ENCODE measurements at places on chromosomes 16 and 17. TPM values are rescaled to one million over a fixed set of nuclear protein-coding genes. Genes with fewer than 3 reads are reported as not detected.

Gene TOM1L1
- 3.8 TPM for total RNA-seq

Gene NPIPA5
- total RNA-seq: 8.4 TPM

Gene C16orf54
- 35.3 TPM for total RNA-seq

Gene STX1B
- total RNA-seq: 4.2 TPM

Gene FAM171A2
- total RNA-seq: 2.5 TPM

Gene PYY
- total RNA-seq: not detected

Gene KRT25
- not detected for total RNA-seq

DNA sequence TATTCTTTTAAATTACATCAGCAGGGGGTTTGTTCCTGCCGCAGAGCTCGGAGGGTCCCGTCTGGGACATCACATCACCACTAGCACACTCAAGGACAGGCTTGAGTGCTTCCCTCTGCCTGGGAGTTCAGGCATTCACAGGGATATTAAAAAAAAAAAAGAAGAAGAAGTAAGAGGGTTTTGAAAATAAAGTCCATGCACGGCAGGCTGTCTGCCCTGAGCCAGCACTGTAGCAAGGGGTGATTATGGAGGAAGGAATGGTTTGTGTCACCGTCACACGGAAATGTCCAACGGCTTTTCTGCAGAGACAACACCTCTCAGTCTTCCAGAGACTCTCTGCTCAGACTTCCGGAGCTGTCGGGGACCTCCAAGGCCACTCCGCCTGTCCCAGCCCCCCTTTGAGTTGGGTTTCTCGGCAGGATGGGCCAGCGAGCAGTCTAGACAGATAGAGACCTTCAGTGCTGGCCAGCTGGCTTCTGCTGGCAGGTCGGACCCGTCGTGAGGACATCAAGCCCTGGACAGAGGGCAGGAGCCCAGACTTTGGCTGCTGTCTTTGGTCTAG lies 33.6 kb downstream of the MEOX1 start:
- H3K36me3 ChIP-seq: no peaks in the 10 kb centered on the region
- H3K4me3 ChIP-seq: no peak overlapping the region
- no peak for DNase-seq
- peaks cover 8% of the 10 kb centered on the region for H3K4me1 ChIP-seq

DNA sequence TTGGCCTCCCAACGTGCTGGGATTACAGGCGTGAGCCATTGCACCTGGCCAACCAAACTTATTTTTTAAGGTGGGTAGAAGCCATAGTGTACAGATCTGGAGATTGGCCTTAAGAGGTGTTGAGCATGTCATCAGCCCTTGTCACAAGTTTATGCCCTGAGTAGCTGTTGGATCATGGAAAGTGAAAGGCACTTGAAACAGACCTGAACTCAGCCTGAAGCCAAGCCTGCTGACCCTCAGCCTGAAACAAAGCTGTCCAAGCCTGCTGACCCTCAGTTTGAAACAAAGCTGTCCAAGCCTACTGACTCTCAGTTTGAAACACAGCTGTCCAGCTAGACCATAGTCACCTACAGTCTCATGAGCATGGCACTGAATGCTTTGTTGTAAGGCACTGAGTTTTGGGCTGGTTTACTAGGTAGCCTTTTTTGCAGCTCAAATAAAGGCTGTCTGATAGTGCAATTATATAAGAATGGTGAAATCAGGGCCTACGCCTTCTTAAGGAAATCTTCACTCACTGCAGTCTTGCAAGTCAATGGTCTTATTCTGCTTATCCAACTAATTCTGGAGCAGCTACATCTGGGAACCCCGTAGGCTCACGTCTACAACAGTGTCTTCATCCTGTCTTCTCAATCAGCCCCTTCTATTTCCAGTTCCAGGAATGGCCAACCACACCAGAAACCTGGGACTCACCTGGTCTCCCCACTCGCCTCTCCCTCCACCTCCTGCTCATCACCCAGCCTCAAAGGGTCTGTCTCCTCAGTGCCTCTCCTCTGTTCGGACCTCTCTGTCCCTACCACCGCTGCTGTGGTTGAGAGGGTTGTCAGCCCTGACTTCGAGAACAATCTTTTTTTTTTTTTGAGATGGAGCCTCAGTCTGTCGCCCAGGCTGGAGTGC lies 2.9 kb upstream of the NPIPB15 start:
- H3K27ac ChIP-seq: no peak overlapping the region
- no peaks in the 10 kb centered on the region for H3K27me3 ChIP-seq
- no peak for DNase-seq
- peaks cover 7% of the 10 kb centered on the region for H3K4me1 ChIP-seq
- H3K36me3 ChIP-seq: no peaks in the 10 kb centered on the region
- H3K4me3 ChIP-seq: no peak overlapping the region

DNA sequence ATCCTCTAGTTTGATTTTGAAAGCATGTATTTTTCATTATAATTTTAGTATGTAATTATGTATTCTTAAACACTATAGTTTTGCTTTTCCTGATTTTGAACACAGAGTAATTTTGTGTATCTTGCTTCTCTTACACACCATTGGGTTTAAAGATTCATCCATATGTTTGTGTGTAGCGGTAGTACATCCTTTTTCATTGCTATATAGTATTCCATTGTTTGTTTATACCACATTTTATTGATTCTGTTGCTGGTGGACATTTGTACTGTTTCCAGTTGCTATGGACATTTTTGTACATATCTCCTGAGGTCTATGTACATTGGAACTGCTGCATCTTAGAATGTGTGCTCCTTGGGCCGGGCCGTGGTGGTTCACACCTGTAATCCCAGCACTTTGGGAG lies 20.5 kb upstream of the LASP1NB start:
- DNase-seq: no peak
- H3K27ac ChIP-seq: no peak overlapping the region

DNA sequence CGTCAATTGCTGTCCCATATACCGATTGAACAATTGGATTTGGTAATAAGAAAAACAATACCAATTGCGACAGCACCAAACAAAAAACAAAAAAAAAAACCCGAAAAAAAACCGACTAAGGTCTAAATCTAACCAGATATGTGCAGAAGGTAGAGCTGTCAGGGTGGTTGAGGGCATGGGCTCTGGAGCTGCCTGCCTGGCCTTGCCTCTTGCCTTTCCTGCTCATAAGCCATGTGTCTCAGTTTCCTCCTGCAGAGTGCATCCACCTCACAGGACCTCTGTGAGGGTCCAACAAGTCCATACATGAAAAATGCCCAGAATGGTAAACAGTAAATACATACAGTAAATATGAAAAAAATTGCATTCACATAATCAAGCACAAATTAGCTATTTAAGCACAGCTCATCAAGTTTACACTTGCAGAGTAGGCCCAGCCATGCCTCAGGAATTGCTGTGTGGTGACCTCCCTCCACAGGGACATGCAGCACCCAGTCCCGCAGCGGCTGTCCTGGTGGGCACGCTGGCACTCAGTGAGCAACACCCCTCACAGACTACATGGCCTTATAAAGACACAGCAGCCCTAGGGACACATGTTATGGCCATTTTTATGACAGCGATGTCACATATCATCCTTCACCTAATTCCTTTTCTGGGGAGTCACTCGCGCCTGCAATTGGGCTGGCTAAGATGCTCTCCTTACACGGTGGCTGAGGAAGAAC lies 17.9 kb downstream of the TBC1D28 start:
- H3K4me3 ChIP-seq: no peak overlapping the region
- no peak for DNase-seq
- H3K36me3 ChIP-seq: no peaks in the 10 kb centered on the region
- no peaks in the 10 kb centered on the region for H3K27me3 ChIP-seq

GRCh38 chr16:86983621-86984020 lies 333.6 kb downstream of the C16orf95 start:
- no peaks in the 10 kb centered on the region for H3K27me3 ChIP-seq
- H3K4me3 ChIP-seq: no peak overlapping the region
- no peaks in the 10 kb centered on the region for H3K4me1 ChIP-seq
- no peak for DNase-seq

- no peak overlapping the region for H3K4me3 ChIP-seq
- H3K36me3 ChIP-seq: no peaks in the 10 kb centered on the region
- H3K27me3 ChIP-seq: no peaks in the 10 kb centered on the region
- H3K4me1 ChIP-seq: peaks cover 5% of the 10 kb centered on the region
- no peak overlapping the region for H3K27ac ChIP-seq
Observed at GRCh38 chr16:66026211-66026610, 340.3 kb upstream of the CDH5 start.

GRCh38 chr16:80441935-80442334 lies 98.9 kb upstream of the DYNLRB2 start:
- H3K36me3 ChIP-seq: no peaks in the 10 kb centered on the region
- H3K27ac ChIP-seq: no peak overlapping the region
- H3K27me3 ChIP-seq: no peaks in the 10 kb centered on the region

DNA sequence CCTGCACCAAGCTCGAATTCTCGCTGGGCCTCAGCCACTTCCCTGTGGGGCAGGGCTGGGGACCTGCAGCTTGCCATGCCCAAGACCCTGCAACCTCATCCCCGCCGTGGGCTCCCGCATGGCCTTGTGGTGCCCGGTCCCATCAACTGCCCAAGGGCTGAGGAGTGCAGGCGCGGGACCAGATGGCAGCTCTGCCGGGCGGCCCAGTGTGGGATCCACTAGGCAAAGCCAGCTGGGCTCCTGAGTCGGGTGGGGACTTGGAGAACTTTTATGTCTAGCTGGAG lies 408.6 kb downstream of the UTP18 start:
- H3K4me3 ChIP-seq: no peak overlapping the region
- no peak overlapping the region for H3K27ac ChIP-seq
- H3K27me3 ChIP-seq: no peaks in the 10 kb centered on the region
- no peaks in the 10 kb centered on the region for H3K4me1 ChIP-seq

DNA sequence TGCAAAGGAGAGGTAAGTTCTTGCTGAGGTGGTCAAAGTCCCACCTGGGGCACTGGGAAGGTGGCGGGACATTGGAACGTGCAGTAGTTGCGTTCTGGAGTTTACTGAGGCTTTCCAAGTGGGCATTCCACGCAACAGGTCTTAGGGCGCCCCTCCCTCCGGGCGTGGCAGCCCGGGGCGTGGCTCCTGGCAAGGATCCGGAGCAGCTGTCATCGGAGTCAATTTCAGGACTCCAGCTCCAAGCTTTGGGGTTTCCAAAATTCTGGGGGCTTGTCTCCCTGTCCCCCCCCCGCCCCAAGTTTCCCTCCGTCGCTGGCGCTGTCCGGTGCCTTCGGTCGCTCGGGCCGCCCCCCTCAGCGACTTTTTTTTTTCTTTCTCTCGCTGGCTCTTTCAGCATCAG lies 43.1 kb upstream of the AMZ2 start:
- peaks cover 2% of the 10 kb centered on the region for H3K27me3 ChIP-seq
- peak; percentile 83 for DNase-seq
- H3K27ac ChIP-seq: peak overlapping the region; percentile 93
- H3K4me3 ChIP-seq: peak overlapping the region; percentile 66
- no peaks in the 10 kb centered on the region for H3K36me3 ChIP-seq
